ENCODE measurements at places on chromosomes 7 and 10.

GRCh38 chr7:21617513-21617912, 74.7 kb downstream of the DNAH11 start:
- DNase-seq, result no peak

- no peak for DNase-seq
These were observed 2.1 kb downstream of the NFE2L3 start for GRCh38 chr7:26153823-26154783.

DNA sequence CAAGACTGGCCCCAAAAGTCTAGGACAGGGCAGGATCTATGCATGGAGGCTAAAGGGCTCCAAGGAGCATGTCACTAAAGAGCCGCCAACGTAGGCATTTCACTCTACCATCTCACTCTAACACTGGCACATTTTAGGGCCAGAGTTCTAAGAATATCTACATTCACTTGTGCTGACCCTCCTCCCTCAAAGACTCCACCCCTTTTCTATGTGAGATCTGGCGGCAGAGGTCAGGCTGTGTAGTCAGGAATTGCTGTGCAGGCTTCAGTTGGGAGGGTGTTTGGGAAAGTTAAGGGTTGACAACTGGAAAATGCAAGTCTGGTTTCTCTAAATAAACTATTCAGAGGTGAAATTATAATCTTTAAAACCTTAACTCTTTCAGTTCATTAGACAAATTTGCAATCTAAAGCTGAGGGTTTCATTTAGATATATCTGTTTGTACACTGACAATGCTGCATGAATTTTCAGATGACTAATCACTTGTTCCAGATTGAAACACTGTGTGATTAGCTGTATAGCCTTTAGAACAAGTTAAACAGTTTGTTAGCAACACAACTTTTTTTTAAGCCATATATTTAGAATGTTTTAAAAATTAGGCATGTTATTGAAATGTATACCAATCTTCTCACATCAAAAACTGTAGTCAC, 18.2 kb downstream of the LMOD2 start:
- DNase-seq, result no peak

GRCh38 chr7:39617005-39617404, 6.4 kb upstream of the RALA start:
- no peak for DNase-seq

DNA sequence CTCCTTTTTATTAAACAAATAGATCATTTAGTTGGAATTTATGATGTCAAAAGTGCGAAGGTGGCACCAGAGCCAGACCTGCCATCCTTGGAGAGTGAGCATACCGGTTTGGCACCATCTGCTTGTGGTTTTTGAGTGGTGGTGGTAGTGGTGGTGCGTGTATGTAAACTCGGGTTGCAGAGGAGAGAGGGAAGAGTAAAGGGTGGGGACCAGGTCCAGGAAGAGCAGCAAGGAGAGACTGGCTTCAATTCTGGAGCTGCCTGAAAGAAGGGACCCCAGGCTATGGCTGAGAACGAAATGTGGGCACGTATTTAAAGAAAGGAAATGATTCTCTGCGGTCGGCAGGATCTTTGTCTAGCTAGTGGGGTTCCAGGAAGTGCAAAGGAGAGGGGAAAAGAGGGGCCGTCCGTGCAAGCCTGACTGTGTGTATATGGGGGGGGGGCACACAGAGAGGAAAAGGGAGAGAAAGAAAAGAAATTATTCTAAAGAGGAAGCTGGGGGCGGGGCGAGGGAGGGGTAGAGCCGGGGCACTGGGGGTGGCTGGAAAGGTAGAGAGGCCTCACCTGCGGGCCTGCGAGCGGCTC, 448 bp upstream of the GOLGA7B start:
- no peak for DNase-seq

GRCh38 chr10:52226197-52226847, 87.8 kb upstream of the DKK1 start:
- no peak for DNase-seq

DNA sequence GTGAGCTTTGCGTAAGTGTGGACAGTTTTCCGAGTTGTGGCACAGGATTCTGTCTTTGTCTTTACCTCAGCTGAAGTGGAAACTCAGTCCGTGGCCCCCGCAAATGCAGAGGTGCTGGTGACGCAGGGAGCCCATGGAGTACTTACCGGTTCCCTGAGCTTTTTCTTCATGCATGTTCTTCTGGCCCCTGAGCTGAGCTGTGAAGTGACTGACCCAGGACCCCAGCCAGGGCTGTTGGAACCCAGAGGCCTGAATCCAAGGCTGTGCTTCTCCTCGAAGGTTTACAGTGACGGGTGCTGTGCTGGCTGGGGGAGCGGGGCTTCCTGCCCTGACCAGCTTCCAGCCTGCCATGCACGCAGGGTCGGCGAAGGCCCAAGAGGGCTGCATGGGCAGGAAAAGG, 223.5 kb downstream of the GLRX3 start:
- no peak for DNase-seq

- DNase-seq, result no peak
These were observed 157.4 kb downstream of the ARID5B start for GRCh38 chr10:62058896-62059216.

DNA sequence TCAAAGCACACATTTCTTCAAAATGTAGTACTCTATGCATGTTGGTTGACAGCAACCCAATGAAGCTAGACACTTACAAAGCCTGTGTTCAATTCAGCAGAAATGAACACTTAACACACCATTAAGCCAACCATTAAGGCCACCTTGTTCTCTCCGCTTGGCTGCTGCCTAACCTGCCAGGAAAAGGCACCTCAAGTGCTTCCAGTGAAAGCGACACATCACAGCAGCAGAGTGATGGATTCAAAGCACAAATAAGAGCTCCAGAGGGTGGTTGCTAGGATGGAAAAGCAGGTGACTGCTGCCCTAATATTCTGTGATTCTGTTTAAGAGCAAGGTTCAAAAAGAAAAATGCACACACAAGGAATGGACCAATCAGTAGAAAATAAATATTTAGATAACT, 81.5 kb upstream of the GNAI1 start:
- DNase-seq, result no peak

- DNase-seq, result no peak
These were observed 328.2 kb downstream of the GLRX3 start for GRCh38 chr10:130464426-130464825.

GRCh38 chr10:4344492-4344994, 481.5 kb upstream of the AKR1E2 start:
- no peak for DNase-seq

- no peak for DNase-seq
These were observed 433.9 kb downstream of the RPS24 start for GRCh38 chr10:78467496-78468106.

DNA sequence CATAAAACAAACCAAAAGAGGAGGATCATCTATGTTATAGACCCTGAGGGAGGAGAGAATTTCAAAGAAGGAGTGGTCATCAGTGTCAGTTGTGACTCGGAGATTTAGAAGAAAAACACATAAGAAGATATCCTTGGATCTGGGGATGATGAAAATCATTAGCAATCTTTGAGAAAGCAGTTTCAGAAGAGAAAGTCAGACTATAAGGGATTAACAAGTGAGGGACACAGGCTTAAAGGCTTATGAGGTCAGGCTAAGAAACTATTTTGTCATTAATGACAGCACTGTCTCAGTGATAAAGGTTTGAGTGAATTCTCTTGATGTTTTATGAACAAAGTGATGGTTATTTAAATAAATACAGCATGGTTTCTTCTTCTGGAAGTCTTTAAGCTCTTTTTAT, 6.1 kb upstream of the GPR85 start:
- no peak for DNase-seq

DNA sequence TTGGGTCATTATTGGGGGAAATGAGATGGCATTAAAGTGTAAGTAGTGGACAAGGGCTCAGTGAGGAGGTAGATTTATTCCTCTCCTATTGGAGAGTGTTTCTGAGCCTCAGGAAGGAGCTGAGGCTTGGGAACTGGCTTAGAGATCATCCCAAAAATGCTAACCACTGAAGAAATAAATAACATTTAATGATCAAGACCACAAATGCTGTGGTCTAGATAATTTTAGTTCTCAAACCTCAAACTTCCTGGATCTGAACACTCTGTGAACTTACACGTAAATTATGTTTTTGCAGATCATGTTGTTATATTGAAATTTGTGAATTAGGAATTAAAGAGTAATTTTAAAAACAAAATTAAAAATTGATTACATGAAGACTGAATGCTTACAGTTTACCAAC, 27.3 kb downstream of the MDFIC start:
- DNase-seq, result no peak

GRCh38 chr10:63554657-63555056, 33.5 kb downstream of the REEP3 start:
- DNase-seq, result peak; percentile 55

- DNase-seq, result no peak
These were observed 16.5 kb downstream of the MAT1A start for GRCh38 chr10:80272793-80273522.

DNA sequence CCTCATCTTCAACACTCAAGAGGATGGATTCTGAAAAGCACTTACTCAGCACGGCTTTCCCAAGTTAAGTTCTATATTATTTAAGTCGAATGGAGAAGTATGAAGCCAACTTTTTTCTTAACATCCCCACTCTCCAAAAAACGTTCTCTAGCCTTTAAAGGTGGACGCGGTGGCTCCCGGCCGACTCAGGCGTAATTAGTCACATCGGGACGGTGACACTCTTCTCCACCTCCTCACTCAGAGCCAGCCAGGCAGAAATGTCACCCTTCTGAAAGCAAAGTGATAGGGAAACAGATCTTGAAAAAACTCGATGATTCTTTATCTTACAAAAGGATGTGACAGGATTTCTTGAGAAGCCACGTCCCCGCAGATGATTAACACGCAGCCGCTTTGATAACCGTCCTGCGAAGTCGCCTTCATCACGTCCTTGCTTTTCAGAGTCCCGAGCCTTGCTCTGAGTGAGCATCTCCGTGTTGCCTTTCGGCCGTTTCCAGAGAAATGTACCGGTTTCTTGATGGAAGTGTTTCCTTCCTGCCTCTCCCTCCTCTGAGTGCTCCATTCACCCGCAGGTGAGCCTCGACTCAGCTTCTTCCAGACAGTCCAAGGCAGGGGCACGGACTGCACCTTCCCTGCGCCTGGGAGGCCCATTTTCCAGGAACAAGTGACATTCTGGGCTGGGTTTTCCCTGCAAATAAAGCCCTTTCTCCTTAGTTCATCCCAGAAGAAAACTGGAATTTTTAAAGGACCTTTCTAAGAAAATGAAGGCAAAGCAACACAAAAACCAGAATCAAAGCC, 314.8 kb downstream of the DNAJB6 start:
- no peak for DNase-seq

DNA sequence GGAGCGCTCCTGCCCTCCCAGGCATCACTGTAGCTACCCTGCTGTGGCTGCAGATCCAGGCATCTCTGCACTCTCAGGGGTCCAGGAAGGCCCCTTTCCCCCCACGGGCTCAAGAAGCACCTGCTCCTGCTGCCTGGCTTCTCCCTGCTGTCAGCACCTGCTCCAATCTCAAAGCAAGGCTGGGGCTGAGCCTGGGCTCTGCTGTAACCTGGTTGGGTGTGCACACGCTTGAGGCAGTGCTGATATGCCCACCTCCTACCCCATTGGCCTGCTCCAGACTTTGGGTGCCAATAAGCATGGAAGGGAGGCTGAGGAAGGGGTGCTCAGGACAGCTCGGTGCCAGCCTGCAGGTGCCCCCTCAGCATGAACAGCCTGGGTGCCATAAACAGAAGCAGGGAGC, 185.0 kb downstream of the ZNF438 start:
- no peak for DNase-seq

DNA sequence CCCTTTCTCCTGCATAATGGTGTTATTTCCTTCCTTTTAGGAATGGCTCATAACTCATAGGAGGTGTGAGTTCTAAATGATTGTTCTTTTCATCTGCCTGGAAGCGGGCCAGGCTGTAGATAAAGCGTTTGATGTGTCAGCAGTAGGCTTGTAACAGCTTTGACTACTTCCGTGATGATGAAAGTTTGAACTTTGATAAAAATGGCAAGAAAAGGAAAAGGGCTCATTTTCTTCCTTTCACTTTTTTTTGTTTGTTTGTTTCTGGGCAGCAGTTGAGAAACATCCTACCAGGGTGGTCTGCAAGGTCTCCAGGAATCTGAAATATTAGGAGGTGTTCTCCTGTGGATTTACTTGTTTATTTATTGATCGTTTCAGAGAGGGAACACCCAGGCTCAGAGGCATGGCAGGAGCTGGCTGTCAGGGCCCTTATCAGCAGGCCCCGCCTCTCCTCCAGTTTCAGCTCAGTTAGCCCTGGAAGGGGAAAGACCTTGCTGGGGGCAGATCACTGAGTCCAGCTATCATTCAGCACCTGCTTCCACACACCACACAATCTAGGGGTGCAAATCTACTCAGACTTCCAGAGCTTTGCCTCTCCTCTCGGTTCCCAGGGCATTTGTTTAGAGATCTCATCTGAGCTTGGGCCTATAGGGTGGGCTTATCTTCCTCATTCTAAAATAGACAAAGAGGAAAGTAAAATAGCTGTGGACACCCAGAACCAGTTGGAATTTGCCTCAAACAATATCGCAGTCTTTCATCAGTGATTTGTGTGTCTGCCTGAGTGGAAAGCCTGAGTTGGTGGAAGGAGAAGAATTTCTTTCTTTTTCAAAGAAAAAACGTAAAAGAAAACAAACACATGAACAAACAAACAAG, 130.9 kb downstream of the BMPER start:
- DNase-seq, result no peak

DNA sequence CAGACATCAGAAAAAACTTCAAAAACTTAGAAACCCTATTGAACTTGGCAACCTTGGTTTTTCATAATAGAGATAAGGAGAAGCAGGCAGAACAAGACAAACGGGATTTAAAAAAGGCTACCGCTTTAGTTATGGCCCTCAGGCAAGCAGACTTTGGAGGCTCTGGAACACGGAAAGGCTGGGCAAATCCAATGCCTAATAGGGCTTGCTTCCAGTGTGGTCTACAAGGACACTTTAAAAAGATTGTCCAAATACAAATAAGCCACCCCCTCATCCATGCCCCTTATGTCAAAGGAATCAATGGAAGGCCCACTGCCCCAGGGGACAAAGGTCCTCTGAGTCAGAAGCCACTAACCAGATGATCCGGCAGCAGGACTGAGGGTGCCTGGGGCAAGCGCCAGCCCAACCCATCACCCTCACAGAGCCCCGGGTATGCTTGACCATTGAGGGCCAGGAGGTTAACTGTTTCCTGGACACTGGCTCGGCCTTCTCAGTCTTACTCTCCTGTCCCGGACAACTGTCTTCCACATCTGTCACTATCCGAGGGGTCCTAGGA, 115.3 kb downstream of the NRCAM start:
- DNase-seq, result no peak

DNA sequence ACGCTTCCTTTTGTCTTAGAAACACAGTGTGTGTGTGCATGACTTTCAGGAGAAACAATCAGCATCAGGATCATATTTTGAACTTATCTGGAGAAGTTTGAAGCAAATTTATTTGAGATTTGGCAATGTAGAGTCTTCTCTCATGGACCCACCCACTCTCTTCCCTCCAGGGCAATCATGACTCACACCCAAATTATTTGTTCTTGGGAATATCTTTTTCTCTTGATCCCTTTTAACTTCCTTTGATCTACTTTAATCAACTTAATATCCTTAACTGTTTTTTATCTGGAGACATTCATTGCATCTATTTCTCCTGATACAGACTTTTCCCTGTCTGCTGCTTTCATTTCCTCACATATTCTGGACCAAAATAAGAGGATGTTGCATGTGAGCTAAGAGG, 1174.3 kb downstream of the GATA3 start:
- no peak for DNase-seq
